ENCODE measurements at places on chromosomes 4 and X.

DNA sequence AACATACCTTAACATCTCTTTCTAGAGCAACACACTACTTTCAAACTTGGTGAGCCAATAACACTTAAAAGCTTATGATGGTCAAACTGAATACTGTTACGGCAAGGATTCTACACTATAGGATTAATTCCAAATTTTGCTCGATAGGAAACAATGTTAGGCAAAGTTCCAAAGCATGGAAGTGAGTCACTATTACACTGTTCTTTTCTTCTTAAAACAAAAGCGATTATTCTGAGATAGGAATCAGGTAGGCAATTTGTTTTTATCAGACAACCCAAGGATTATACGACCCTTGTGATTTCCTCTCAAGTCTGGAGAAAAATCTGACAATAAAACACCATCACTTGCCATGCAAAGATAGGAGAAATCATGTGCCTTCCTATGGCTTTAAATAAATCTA, 81.5 kb downstream of the HUWE1 start:
- DNase-seq = no peak

DNA sequence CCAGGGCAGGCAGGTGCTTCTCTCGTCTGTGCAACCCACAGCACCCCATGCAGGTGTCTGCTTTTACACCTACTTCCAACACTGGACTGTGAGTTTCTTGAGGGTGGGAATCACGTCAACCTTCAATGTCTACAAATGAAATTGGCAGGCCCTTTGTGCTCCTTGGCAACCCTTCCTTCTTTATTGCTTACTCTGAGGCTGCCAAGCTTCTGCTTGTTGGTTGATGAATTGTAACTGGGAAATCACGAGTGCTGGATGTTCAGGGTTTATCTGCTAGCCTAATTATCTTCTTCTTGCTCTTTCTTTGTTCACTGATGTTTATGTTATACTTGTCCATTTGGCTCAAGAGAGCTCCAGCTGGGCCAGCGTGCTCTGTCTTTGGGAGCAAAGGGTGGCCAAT, 2.5 kb upstream of the DGAT2L6 start:
- no peak for DNase-seq

- no peak for DNase-seq
These were observed 114.3 kb upstream of the HS3ST1 start for GRCh38 chr4:11542952-11543351.

- DNase-seq = no peak
These were observed 126.7 kb upstream of the MBNL3 start for GRCh38 chrX:132615391-132616131.

- no peak for DNase-seq
These were observed 2.9 kb downstream of the EDA start for GRCh38 chrX:69618803-69619202.

- no peak for DNase-seq
These were observed 46.3 kb downstream of the STARD8 start for GRCh38 chrX:68693481-68694434.

DNA sequence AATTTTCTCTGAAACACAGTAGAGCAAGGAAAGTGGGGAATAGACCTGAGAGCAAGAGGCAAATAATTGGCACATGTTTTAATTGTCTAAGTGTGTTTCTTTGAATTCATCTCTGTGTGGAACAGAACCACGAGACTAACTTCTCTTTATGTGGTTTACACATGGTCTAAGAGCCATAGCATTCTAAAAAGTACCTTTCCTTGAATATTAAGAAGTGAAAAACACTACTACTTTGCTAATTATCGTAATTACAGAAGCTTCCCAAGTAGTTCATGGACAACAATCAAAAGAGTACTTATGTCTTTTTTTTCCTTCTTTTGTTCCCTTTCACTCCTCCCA, 2.9 kb upstream of the CYBB start:
- DNase-seq = no peak

DNA sequence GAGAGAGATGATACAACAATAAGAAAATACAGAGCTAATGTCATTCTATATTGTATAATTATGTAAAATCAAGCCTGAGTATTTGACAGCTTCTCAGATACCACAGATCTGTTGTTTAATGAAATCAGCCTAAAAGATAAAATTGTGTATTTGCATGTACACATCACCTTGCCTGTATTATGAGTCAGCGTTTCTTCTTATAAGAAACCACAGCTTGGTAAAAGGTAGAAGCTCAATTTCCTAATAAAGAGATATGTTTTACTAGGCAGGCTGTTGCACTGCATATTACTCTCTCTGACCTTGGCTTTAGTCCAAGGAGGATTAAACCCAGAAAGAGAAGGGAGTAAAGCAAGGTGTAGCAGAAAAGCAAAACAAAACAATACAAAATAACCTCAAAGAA, 121.3 kb downstream of the PPARGC1A start:
- DNase-seq = no peak

DNA sequence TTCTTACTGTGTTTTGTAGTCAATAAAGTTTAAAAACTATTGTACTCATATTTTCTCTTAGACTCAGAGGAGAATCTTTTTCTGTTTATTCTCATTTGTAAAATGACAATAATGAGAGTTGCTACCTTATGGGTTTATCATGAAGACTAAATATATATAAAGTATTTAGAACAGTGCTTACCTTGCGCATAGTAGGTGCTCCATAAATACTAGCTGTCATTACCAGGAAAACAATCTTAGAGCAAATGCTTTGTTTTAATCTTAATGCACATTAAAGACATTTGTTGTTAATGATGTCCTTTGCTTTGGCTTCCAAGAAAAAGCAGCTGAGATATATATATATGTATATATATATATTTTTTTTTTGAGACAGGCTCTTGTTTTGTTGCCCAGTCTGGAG, 44.9 kb downstream of the FIP1L1 start:
- no peak for DNase-seq

DNA sequence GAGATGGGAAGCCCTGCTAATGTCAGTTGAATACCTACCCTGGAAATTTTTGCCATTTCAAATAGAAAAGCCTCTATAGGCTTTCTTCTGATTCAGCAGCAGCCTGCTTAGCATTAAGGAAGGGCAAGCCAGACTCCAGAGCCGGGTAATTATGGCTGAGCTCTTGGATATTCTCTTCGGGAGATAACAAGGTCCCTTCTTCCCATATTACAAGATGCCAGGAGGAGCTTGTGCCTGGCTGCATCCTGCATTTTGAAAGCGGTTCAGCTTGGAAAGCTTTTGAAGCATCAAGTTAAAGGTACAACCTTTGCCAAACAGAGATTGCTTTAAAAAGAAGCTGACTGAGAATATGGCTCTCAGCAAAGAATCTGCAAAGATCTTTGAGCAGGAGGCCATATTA, 399.6 kb upstream of the RPS6KA3 start:
- DNase-seq = no peak

DNA sequence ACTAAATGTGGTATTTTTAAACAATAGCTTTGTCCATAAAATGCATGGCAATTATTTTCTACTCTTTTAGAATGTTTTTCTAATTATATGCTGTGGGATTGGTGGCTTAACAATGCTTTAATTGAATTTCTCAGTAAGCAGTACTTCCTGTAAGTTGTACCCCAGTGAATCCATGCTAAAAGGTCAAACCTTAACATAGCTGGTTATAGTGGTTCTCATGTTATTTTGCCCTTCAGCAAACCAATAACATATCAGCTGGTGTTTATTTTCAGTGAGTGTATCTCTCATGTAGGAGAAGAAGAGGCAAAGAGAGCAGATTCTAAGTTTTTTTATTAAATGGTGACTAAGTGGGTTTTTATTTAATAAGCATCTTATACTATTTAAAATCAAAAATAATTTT, 41.5 kb downstream of the BTC start:
- DNase-seq = no peak

DNA sequence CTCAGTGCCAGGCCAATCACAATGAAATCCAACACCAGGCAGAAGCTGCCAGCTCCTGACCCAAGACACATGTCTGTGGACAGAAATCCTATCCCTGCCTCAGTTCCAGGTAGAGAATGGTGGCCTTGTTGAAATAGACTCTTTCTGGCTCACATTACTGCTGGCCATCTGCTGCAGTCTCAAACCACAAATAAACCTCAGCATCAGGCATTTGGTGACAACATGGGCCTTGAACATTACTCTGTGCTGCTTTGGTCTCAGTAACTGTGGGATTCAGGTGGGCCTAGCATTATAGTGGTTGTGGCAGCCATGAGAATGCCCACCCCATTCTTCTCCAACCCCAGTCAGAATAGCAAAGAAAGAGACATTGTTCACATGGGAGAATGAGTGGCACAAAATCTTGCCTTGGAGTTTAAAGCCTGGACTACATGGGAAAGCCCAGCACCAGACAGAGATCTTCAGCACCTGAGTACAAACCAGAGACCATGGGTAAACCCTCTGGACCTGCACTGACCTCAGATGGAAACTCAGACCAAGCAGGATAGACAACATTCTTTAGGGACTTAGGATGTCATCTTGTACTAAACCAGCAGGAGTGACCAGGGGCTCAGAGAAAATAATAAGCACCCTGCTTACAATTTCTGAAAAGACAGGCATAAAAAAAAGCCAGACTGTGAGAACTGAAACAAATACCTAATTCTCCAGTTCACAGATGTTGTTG, 50.4 kb upstream of the TRAM1L1 start:
- no peak for DNase-seq

- DNase-seq = no peak
These were observed 578.9 kb upstream of the FAT1 start for GRCh38 chr4:187302457-187303150.

DNA sequence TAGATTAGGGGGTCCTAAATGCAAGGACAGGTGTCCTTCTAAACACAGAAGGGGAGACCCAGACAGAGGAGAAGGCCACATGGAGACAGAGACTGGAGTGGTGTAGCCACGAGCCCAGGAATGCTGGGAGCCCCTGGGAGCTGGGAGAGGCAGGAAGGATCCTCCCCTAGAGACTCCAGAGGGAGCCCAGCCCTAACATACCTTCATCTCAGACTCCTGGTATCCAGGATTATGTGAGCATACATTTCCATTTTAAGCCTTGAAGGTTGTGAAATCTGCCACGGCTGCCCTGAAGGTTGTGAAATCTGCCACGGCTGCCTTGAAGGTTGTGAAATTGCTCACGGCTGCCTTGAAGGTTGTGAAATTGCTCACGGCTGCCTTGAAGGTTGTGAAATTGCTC, 148.4 kb downstream of the ASMT start:
- no peak for DNase-seq

DNA sequence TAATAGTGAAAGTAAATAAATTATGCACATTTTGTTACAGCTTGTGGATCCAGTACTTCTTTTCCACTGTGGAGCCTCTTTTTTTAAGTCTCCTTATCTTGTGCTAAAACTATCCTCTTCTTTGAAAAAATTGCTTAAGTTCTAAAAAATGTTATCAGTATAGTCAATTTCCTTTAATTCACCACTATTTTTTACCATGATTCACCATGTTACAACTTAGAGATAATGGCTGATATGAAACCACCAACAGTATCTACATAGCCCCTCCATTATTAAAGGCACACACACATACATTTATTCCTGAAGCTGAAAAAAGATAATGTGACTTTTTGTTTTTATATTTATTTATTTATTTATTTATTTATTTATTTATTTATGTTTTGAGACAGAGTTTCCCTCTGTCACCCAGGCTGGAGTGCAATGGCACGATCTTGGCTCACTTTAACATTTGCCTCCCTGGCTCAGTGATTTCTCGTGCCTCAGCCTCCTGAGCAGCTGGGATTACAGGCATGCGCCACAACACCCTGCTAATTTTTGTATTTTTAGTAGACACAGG, 243.2 kb downstream of the SPOCK3 start:
- DNase-seq = no peak

GRCh38 chrX:10042055-10042454, 74.9 kb downstream of the CLDN34 start:
- no peak for DNase-seq
